ENCODE measurements at places on chromosomes 7 and 10.

- DNase-seq: peak; percentile 56
Measured at GRCh38 chr7:128405471-128406313, 4.1 kb downstream of the IMPDH1 start.

- no peak for DNase-seq
Measured at GRCh38 chr7:149156898-149157297, 9.6 kb downstream of the ZNF398 start.

GRCh38 chr10:16909271-16909767 is 92.1 kb upstream of the RSU1 start:
- no peak for DNase-seq

DNA sequence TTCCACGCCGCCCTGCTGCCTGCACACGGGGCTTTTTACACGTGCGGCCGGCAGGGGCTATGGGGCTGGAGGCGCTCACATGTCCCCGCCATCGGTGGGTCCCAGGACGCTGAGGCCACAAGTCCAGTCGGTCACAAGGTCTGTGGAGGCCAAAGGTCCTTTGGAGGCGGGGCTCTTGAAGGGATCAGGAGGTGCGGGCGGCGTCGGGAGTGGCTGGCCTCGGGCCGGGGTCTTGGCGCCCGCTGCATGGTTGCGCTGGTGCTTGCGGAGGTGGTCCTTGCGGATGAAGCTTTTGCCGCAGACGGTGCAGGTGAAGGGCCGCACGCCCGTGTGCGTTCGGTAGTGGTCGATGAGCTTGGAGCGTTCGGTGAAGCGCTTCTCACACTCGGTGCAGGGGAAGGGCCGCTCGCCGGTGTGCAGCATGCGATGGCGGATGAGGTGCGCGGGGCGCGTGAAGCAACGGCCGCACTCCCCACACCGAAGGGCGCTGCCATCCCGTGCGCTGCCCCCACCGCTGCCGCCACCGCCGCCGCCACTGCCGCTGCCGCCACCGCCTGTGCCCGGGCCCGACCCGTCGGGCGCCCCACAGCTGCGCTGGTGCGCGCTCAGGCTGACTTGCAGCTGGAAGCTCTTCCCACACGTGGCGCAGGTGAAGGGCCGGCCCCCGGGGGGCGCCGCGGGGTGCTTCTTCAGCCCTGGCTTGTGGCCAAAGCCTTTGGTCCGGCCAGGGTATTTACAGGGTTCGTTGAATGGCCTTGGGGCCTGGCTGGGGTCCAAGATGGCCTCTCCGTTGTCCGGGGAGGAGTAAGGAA is 13.7 kb upstream of the ZNF777 start:
- DNase-seq: no peak

DNA sequence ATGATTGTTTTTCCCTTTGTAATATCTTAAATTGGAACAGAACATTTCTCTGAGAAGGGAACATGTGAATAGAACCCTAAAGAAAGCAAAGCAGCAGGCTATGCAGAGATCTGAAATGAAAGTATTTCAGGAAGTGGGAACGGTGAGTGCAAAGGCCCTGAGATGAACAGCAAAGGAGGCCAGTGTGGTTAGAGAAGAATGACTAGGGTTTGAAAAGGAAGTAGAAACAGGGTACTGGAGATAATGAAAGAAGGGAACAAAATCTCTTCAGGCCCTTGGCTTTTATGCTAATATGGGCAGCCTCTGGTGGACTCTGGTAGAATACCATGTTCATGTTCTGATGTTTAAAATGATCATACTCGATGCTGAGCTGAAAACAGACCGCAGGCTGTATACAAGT is 22.2 kb downstream of the ARHGAP21 start:
- DNase-seq: no peak

DNA sequence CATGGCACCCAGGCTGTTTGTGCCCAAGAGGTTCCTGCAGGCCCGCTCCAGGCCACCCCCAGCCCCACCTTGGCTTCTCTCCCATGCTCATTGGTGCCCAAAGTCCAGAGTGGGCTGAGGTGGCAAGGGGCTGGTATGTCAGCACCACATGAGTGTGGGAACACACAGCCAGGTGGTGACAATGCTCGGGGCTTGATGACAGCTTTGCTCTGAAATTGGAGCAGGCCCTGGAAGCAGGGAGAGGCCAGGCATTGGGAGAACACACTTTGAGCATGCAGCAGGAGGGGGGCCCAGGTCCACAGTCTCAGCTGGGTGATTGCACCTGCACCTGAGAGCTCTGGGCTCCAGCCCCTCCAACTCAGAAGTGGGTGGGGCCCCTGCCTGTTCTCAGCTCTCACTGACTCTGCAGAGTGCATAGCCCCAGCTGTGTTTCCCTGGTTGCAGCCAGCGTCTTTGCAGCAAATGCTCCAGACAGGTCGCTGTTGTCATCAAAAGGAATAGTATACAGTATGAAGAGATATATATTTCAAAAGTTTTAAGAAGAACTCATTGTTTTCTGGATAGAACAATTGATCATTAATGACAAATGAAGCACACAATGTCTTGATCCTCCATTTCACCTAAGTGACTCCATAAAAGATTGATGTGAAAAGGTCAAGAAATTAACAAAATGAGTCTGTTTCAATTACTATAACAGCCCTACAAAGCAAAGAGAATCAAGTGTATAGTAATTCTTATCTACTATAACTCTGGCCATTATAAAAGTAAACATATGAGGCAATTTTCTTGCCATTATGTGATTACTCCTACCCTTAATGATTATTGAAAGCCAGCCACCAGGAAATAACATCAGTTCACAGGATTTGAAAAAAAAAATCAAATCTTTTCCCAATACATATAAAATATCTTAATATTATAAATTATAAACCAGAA is 848.1 kb downstream of the PCDH15 start:
- DNase-seq: no peak

- DNase-seq: no peak
Measured at GRCh38 chr10:98899018-98899417, 336.6 kb downstream of the HPSE2 start.

All from myocyte (in vitro differentiated cells).